ENCODE measurements at places on chromosomes 13 and 19. TPM values are rescaled to one million over a fixed set of nuclear protein-coding genes. Genes with fewer than 3 reads are reported as not detected.
A peak's percentile ranks its signal among the peaks of the same experiment; 100 is the strongest.

DNA sequence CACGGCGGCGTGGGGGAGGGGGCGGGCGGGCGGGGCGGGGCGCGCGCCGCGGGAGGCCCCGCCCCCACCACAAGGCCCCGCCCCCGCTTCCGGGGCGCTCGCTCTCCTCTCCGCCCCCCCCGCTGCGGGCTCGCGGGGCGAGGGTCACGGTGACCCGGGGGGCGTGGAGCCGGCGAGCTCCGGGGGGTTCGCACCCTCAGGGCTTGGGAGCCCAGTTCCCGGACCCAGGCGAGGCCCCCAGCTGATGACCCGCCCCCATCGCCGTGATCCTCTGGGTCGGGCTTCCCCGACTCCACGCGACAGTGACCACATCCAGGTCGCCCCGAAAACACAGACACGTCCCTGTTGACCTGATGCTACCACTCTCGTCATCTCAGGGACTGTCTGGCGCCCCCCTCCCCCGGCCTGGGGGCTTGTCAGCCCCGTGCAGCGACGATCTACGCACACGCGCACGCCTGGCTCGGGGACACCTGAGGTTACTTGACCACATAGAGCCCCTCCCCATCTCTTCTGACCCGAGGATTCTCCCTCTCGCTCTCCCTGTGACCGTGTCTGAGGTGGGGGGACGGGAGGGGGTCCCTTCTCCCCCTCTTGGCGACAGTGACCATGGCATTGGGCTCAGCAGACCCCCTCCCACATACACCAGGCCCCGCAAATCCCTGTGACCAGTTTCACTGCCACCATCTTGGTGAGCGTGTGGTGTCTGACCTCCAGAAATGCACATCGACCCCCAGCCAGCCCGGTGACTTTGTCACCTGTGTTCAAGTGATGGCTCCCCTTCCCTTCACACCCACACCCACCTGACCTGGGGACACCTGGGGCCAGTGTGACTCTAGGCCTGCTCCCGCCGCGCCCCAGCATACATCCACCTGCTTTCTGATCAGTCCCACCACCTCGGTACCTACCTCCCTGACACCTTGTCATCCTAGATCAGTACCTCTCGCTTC, 670 bp downstream of the MAP2K7 start:
- peak; percentile 38 for DNase-seq

DNA sequence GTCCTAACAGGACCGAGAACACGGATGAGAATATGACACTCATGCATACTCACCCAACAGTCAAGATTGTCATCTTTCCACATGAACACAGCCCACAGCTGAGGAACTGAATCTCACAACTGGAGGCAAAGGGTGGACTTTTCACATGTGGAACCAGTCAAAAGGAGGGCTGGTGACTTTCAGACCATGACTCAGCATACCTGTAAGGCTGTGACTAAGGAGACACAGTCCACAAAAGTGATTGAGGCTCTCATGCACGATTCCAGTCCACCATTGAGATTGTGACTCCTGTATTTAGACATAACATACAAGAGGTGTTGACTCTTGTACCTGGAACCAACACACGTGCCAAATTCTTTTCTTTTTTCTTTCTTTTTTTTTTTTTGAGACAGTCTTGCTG, 40.0 kb downstream of the ZNF729 start:
- no peak for DNase-seq

GRCh38 chr19:5703819-5704818, 14.0 kb downstream of the RPL36 start:
- no peak for DNase-seq

The AMER2 gene
- total RNA-seq, result 2.4 TPM

The RASGRP4 gene
- total RNA-seq, result 0.96 TPM

DNA sequence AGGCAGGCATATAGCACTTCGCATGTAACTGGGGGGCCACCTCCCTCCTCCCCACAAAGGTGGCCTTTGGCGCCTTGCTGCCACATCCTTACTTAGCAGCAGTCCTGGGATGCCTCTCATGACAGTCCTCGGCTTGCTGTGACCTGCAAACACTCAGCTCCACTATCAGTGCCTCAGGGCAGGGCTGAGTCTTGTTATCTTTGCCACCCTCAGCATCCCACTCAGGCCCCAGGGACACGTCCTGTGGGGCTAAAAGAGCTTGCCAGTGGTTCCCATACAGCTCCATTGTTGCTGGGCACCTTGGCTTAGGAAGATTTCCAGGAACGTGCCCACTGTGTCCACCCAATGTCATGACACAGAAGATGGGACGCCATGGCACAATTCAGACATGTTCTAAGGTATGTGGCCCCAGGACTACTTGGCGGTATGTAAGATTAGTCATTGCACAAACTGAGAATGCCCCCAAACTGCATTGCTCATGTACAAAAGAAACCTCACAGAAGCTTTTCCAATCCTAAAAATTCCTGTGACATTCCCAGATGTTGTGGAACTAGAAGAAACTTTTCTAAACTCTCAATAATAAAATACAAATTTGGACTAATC, 16.3 kb downstream of the DOCK9 start:
- DNase-seq, result no peak

DNA sequence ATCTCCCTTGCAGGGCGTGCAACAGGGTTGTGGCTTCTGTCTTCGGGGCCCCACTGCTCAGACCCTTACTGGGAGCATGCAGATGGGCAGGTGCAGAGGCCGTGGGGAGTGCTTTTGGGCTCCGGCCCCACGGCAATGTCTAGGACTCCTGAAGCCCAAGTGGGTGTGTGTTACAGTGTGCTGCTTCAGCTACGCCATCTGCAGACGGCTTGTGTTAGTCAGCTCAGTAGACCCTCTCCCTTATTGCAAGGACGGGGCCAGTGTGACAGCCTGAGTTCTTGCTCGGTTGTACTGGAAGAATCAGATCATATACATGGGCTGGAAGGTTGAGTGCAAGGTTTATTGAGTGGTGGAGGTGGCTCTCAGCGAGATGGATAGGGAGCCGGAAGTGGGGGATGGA, 39.3 kb downstream of the DNAJC3 start:
- no peak for DNase-seq

The ZNF429 gene
- 22.6 TPM for total RNA-seq

DNA sequence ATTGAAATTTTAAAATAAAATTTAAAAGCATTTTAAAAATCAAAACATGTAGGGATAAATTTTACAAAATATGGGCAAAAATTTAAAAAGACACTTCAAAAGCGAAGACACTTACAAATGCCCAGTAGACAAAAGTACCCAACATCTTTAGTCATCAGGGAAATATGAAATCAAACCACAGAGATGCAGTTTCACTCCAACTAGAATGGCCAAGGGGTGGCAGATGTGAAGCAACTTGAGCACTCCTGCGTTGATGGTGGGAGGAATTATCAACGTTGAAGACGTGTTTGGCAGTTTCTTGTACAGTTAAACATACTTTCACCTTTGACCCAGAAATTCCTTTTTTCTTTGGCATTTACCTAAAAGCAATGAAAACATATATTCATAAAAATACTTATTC, 518.0 kb upstream of the SGCG start:
- DNase-seq, result no peak

DNA sequence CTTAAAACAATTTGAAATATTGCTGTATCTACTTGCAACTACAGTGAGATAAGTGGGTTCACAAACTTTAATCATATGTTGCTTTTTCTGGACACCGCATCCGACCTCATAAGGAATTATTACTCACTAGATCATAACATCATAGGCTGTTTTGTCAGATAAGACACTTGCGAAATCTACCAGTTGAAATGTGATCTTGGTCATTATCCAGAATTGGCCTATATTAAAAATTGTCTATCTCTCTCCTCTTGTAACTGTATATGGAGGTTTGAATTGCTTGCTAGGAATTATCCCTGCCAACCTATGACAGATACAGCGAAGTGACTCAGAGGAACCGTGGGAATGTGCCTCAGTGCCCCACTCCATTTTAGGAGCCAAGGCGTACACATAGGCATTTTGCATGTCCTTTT, 117.0 kb upstream of the POSTN start:
- DNase-seq, result peak; percentile 94

GRCh38 chr19:40521276-40521675, 54.5 kb downstream of the SPTBN4 start:
- DNase-seq, result no peak

DNA sequence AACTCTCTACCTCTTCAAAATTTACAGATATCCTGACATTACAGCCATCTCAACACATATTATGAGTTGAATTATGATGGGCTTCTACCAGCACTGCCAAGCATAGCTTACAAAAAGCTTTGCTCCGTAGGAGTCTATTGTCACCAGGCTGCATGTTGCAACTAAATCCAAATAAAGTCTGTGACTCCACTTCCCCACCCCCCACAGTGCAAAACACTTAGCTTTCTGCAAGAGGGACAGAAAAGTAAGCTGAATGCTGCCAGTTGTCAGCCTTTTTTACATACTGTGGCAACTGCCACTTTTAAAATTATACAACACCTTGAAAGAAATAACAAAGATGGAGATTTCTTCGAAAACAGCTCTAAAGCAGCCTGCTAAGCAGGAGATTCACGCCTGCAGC, 189.1 kb downstream of the FGF14 start:
- DNase-seq, result no peak

DNA sequence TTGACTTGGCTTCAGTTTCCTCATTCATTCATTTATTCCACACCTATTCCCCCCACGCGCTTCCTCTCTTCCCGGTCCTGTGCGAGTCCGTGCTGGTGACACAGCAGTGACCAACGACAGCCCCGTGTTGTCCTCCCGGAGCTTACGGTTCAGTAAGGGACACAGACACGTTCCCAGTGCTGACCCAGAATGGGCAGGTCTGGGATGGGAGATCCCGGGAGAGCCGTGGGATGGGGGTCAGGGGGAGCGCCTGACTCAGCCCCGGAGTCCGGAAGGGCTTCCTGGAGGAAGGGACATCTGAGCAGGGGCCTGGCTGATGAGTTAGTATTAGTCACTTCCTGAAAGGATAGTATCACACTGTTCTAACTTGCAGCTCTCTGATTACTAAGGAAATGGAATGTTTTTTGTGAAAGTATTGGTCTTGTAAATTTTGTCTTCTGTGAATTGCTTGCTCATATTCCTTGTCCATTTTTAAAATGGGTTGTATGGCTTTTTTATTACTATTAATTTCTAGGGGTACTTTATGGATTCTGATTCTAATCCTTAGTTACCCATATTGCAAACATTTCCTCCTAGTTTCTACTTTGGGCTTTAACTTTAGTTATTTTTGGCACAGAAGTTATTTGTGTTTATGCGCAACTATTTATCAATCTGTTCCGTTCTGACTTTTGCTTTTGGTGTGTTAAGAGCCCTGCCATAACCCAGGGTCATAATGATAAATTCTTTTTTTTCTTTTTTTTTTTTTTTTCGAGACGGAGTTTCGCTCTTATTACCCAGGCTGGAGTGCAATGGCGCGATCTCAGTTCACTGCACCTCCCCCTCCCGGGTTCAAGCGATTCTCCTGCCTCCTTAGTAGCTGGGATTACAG, 708 bp upstream of the ERCC1 start:
- peak; percentile 63 for DNase-seq

The TNFRSF19 gene
- 11.8 TPM for total RNA-seq

The LAIR2 gene
- not detected for total RNA-seq

- DNase-seq, result no peak
Measured at GRCh38 chr13:41654796-41655195, 197.4 kb downstream of the RGCC start.

DNA sequence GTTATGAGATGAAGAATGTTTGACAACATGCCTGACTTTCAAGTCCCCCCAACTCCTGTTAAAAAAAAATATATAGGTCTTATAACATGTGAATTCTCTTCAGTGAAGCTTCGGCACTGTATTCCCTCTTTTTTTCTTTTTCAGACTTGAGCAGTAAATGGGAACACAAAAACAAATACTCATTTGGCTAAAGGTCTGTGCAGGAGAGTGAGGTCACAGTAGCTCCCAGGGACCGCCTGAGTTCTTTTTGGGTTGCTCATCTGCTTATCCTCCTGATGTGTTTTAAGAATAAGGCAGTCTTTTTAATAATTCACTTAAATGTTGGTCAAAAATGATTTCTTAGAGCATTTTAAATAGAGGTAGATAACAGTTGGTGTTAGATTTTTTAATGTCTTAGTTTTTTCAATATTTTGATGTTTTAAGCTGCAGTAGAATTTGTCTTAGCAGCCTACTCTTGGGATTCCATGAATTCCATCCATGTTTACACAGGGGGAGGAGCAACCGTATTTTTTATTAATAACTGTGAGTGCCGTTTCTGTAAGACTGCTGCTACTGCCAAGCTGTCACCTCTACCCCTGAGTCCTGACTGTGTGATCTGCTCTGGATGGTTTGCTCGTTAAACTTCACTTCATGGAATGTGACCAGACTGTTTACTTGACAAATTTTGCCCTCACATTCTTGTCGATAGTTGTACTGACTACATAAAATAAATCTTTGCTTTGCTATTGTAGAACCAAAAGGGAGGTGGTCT, 14.9 kb downstream of the HNRNPM start:
- peak; percentile 38 for DNase-seq
